Stimulated activated CD8-positive, alpha-beta memory T cell treated with anti-CD3 and anti-CD28 coated beads, Interleukin-7, amount 100 ng/mL, for 24 hours (primary cell): ENCODE measurements at places on chromosomes 3 and 15.

- no peak for DNase-seq
These were observed 144.4 kb upstream of the RARB start for GRCh38 chr3:25283613-25284012.

DNA sequence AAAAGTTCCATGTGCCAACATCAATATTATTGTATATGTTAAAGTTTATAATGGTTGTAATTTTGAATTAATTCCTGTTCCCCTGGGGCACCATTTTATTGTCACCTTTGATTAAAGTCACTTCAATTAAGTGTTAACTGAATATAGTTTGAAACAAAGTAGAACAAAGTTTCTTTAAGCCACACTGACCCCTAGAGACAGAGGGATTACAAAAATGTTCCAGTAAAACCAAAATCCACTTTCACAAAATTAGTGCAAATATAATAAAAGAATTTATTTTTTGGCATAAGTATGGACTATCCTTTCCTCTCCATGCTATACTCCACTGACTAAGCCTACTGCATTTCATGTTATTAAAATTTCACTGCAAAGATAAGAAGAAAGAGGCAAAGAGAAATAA lies 123.9 kb downstream of the ZMAT3 start:
- no peak for DNase-seq

DNA sequence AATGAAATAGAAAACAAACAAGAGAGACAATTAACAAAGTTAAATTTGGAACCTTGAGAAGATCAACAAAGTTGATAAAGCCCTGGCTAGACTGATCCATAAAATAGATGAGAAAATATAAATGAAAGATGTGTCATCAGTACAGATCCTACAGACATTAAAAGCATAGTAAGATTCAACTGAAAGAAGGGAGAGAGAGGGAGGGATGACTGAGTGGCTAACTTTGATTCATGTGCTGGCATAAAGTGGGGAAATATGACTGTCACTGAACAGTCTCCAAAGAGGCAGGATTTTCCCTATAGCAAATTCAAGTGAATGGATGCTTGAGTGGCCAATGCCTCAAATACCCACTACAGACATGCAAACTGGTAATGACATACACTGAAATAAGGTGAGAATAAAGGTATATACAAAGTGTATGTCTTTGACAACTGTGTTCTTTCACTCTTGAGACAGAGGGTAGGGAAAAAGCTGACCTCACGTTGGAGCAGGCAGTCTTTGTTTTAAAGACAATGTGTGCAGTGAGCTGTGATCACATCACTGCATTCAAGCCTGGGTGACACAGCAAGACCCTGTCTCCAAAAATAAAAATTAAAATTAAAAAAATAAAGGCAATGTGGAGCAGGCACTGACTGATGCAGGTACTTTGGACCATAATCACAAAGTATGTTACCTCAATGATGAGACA lies 35.9 kb upstream of the CHD2 start:
- DNase-seq: no peak

DNA sequence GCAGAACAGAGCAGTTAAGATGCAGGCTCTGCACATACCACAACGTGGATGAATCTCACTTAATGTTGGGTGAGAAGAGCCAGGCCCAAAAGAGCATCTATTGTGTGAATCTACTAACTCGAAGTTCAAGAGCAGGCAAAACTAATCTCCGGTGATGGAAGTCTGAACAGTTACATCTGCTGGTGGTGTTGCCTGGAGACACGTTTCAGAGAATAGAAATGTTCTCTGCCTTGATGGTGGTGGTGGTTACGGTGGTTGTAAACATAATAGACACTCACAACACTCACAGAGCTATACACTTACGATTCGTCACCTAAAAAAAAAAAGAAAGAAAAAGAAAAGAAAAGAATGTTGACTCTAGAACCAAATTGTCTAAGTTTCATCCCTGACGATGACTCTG lies 86.8 kb downstream of the LIPC start:
- no peak for DNase-seq

- DNase-seq: no peak
These were observed 33.3 kb downstream of the TMCO5A start for GRCh38 chr15:37967788-37968187.

DNA sequence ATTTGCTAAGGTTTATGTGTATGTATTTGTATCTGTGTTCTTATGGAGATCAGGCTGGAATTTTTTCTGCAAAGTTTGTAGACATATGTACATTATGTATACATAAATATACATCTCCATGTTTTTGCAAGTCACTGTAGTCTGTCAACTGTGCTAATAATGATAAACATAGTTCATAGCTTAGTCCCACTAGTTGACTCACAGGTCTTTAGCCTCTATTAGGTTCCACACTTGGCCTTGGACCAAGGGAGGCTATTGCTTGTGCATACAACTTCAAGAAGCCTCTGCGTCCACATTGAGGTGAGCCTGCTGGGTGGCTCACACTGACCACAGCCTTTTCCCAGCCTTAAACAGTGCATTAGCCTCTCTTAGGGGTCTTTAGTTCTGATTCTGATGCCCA lies 243.8 kb upstream of the PEX5L start:
- DNase-seq: no peak

DNA sequence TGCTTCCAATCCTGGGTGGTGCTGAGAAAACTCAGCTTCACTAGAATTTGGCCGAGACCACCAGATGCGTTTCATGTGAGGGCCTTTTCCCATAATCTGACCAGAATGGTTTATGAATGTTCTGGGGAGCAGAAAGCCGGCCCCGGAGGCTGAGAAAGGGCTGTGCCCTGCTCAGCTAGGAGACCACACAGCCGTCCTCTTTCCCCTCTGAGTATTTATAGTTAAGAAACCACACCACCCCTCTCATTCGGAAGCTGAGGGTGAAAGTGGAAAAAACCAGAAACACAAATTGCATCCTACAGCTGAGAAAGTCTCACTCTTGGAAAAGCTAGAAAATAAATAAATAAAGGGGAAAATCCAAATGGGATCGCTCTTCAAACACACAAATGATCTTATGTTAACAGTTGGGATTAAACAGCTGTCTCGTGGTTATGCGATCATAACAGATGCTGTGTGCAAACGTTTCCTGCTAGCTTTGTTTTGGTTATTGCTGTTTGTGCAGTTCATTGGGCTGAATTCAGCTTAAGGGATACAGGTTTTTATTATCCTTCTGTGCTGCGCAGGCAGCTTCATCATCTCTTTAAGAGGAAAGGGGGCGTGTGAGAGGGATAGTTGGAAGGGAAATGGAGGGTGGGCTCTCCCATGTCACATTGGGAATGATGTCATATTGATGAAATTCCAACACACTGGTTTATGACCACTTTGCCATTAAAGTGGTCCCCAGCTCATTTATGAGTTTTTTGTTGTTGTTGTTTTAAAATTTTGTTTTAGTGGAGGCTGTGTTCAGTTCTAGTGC lies 1026.2 kb upstream of the NR2F2 start:
- no peak for DNase-seq

GRCh38 chr3:186022931-186023330 lies 85.1 kb upstream of the TRA2B start:
- DNase-seq: no peak

- no peak for DNase-seq
These were observed 33.9 kb downstream of the RAB27A start for GRCh38 chr15:55255714-55256113.

- DNase-seq: no peak
These were observed 379.9 kb upstream of the RBMS3 start for GRCh38 chr3:28901018-28901417.

DNA sequence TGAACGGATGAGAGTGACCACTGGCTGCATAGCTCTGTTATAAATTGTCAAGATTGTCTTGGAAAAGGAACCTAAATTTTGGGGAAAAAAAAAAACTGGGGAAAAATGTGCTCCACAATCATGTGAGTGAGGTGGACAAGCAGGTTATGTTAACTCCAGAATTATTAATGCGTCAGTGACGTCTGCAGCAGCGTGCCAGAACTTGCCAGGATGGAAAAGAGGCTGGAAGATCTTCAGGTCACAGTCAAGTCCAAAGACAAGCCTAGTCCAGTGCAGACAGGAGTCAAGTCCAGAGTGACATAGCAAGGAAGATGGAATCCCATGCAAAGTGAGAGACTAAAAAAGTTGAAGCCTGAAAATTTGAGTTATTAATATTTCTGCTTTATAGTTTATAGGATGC lies 140.6 kb downstream of the RYR3 start:
- no peak for DNase-seq

GRCh38 chr3:57078635-57079473 lies 18.4 kb downstream of the SPATA12 start:
- DNase-seq: no peak

- no peak for DNase-seq
These were observed 35.4 kb upstream of the SPRED1 start for GRCh38 chr15:38217191-38217595.

DNA sequence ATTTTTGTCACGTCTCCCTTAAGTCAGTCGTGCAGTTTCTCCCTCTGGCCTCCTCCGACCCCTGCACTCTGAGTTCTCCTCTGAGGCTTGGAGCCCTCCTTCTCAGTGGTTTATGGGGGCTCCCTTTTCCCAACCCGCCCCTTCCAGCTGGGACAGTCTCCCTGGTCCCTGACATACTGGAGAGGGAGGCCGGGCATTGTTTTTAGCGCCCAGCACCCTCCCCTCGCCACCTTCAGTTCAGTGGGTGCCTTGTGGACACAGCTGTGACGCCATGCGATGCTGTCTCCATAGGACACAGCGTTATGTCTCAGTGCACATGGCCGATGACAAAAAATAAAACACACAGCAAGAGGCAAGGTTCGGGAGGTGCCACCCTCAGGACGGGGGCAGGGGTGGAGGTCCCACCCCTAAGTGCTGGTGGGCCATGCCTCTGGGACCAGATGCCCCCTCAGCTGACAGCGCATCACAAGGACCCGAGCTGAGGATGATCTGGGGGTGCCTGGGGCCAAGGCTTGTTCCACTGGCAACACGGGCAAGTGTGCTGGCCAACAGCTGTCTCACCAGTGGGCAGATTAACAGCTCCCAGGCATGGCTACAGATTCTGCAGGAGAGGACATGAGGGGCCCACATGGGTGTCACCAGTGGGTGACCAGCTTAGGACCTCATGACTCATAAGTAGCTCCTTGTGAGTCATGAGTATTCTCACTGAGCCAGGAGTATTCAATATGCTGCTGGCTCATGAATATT lies 81.6 kb downstream of the PLXNA1 start:
- no peak for DNase-seq

DNA sequence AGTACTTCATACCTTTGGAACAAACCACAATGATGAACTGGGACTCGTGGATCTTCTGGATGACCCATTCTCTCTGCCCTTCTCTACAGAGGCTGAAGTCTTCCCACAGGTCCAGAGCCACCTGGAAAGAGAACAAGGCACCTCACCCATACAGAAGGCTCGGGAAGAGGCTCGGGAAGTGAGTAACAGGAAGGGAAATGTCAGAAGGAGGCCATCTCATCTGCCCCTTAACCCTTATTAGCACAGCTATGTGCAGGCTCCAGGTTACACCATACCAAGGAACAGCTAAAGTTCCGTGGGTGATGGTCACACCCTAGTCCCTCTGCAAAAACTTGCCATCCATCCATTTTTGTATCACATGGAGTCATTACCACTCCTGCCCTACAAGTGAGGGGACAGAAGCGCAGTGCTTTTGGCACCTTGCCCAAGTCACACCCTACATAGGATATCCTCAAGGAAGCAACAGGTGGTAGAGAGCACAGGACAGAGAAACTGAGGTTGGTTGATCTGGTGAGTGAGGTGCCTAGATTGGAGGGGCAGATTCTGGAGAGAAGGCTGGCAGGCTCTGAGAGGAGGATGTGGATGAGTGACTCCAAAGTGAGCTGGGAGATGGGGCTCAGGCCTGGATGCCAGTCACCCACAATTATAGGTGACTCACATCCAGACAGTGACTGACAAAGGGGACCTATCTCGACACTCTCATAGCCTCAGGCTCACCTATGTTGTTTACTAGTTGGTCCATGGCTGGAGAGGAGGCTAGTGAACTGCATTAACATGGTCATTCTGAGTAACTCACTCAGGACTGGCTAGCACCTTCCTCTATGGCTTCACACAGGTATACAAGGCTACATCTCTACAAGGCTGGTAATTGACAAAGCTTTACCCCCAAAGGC lies 38.2 kb downstream of the SPATA12 start:
- no peak for DNase-seq

- DNase-seq: no peak
These were observed 15.9 kb downstream of the PLA2G4F start for GRCh38 chr15:42140383-42141070.

- DNase-seq: no peak
These were observed 118.5 kb upstream of the LMOD3 start for GRCh38 chr3:69240651-69241568.

GRCh38 chr3:100060685-100061484 lies 53.4 kb downstream of the FILIP1L start:
- no peak for DNase-seq

DNA sequence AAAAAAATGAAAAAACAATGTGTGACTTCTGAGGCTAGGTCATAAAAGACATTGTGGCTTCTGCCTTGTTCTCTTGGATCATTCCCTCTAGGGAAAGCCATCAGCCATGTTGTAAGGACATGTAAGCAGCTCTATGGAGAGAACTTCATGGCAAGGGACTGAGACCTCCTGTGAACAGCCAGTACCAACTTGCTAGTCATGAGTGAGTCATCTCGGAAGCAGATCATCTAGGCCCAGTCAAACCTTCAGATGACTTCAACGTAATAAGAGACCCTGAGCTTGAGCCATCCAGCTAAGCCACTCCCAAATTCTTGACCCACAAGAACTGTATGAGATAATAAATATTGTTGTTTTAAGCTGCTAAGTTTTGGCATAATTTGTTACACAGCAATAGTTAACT lies 4.9 kb downstream of the MON1A start:
- DNase-seq: no peak

- no peak for DNase-seq
These were observed 61.0 kb downstream of the ATP8B4 start for GRCh38 chr15:50057905-50058639.

DNA sequence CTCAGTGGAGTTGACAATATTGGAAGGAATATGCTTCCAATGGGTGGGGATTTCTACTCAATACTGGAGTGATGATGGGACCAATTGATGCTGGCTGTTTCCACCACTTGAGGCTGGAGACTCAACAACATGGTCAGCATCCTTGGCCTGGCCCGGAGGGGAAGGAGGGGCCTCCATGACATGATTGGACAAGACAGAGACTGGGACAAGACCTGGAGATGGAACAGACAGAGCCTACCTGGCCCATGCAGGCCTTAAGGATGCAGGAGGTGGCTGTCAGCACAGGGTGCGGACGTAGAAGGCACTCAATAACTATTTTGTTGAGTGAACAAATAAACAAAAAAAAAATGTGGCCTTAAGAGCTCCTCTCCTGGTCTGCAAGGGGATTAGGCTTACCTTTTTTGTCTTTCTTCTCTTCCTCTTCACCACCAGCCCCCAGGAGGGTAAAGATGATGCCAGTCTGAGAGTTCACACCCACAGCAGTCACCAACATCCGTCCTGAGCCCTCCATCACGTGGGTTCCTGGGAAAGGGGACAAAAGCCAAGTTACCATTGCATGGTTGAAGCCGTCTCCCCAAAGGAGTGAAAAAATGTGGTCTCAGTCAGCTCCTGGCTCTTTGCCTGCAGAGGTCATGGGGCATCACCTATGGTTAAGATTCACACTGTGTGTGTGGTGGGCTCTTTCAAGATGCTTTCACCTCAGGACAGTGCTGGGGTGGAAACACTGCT lies 67.1 kb upstream of the SEC13 start:
- DNase-seq: no peak

GRCh38 chr3:178112134-178112533 lies 424.1 kb upstream of the KCNMB2 start:
- no peak for DNase-seq

GRCh38 chr15:35876762-35877161 lies 330.8 kb upstream of the DPH6 start:
- DNase-seq: no peak
